ENCODE measurements at places on chromosomes 5 and 9. TPM values are rescaled to one million over a fixed set of nuclear protein-coding genes. Genes with fewer than 3 reads are reported as not detected.

PKD2L2 gene
- total RNA-seq = not detected

DNA sequence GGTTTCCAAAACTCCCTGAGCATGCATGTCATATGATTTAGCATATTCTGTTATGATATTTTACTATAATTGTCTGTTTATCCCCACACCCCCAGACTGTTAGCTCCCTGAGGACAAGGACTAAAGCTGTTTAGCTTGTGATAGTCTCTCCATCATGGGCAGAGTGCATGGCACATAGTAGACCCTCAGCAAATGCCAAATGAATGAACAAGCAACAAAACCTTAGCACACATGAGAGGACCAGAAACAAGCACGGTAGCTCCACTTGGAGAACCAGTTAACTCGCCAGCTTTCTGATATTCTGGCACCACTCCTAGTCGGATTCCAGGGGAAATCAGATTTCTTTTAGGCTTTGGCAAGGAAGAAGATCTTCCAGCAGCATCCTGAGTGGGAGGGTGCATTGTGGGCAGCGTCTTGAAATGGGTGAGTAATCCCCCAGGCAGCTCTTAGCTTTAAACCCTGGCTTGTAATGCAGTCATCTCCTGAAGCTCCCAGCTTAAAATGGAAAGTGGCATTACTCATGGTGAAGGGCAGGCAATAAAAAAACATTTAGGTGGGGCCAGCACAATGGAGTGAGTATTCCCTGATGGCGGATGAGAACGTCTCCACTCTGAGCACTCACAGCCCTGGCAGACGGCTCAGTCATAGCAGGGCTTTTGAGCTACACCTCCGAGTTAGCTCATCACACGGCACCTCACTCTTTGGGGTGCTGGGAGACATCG is 41.1 kb downstream of the FGF1 start:
- DNase-seq = no peak

- DNase-seq = no peak
Measured at GRCh38 chr5:100469767-100470166, 65.4 kb upstream of the FAM174A start.

- DNase-seq = peak; percentile 88
Measured at GRCh38 chr9:35756275-35757225, 2.5 kb upstream of the MSMP start.

DNA sequence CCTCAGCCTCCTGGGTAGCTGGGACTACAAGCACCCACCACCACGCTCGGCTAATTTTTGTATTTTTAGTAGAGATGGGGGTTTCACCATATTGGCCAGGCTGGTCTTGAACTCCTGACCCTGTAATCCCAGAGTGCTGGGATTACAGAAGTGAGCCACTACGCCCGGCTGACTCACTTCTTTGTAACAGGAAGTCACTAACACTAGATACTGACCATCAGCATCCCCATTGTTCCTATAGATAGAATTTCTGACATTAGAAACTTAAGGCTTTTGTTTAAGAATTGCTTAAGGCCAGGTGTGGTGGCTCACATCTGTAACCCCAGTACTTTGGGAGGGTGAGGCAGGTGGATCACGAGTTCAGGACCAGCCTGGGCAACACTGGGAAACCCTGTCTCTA is 42.2 kb downstream of the LEAP2 start:
- no peak for DNase-seq

GRCh38 chr5:32042551-32042961 is 131.6 kb downstream of the GOLPH3 start:
- no peak for DNase-seq

DNA sequence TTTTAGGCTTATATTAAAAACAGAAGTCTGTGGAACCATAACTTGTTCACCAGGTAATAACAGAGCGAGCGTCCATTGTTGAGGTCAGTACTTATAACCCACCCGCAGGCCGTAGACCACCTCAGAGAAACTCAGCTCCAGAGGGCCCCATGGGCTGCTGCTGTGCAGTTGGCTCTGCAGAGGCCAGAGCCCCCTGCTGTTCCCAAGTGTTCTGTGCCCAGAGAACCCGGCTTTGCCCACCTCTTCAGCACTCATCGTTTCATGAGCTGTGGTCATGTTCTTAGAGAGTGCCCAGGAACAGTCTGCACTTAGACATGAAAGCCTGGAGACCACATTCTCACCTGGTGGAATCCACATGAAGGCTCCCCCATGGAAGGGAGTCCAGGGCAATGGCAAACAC is 50.4 kb upstream of the SLC2A8 start:
- DNase-seq = no peak
